ENCODE measurements at places on chromosomes 1 and 21.
A peak's percentile ranks its signal among the peaks of the same experiment; 100 is the strongest.

DNA sequence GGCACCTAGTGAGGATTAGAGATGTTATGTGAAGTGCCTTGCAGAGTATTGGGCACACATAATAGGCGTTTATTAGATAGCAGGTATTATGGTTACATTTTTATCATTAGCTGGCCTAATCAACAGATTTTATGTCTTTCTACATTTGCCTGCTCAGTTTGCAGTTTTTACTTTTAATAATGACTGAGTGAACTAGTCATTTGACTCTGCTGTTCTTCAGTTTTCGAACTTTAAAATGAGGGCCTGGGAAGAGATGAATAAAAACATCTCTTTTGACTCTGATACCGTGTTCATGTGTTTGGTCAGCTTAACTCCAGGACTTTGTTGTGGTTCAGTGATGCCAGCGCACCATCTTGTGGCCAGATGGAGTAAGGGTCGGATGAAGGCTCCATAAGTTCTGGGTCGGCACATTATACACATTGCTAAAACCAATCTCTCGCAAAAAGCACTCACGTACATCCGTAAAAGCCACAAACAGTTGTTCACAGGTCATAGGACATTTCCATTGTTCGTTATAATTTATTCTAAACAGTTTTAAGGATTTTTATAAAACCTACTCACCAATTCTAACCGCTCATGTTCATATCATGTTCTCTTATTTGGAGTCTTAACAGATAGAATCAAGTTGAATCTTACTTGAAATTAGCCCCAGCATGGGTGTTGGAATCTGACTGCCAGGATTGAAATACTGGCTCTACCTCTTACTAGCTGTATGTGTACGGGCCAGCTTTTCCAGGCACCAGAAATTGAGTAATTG lies 78.4 kb upstream of the GPR88 start:
- DNase-seq, result peak; percentile 88

GRCh38 chr1:64162151-64162550 lies 41.3 kb upstream of the UBE2U start:
- DNase-seq, result no peak

GRCh38 chr1:110309767-110310166 lies 29.4 kb upstream of the RBM15 start:
- no peak for DNase-seq

DNA sequence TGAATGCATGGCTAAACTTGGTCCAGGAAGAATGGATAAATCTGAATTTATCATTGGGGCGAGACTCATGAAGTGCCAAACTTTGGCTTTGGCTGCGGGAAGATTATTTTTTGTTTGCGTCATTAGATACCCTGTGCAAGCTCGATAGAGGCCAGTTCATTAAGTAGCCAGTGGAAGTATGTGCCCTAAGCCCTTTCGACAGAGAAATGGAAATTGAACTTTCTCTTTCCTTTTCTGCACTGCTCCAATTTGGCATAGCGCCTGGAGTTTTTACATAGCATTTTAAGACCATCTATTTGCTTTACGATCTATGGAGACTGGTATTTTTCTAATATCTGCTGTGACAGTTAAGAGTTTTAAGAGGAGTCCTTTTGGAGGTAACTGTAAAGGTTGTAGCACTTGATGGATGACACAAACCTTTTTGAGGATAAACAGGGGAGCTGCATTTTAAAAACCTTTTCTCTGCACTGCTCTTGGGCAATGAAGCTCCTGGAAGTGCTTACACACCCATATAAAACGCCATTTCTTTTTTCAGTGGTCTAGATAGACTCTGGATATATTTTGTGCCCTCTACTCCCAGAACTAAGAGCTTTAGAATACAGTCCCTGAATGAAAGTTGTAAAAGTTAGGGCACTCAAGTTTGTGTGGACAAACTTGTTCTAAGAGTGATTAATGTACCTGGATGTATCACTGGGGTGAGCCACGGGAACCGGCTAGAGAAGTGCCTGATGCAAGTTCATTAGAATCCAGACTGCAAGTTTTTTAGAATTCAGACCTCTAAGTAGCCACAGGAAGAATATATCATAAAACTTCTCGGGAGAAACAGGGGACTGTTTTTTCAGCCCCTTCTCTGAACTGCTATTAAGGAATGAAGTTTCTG lies 41.3 kb upstream of the CFHR3 start:
- no peak for DNase-seq

GRCh38 chr1:208221291-208221622 lies 22.9 kb downstream of the PLXNA2 start:
- no peak for DNase-seq

DNA sequence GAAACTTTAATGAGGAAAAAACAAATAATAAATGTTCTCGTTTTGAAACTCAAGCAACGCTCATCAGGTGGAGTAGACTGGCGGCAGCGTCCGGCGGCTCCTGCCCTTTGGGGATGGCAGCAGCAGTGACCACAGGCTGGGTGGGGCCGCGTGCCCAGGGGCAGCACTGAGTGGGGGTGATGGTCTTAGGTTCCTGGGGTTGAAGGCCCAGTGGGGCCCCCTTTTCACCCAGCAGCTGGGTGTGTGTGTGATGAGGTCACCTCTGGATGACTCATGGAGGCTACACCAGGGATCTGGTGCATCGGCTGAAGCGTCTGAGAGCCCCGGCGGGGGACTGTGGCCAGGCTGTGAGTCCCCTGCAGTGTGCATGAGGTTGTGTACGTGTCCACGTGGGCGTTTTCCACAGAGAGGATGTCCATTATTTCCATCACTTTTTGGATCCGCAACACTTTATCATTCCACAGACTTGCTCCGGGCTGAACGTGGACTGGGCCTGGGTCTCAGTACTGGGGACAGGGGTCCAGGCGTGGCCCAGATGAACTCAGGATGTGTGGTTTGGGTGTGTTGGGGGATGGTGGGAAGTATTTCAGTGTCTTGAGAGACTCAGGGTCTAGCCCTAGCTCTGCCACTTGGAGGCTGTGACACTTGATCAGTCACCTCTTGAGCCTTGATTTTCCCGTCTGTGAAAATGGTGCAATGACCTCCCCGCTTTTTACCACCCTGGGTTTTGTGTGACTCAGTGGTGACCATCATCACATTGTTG lies 25.6 kb downstream of the LDLRAP1 start:
- peak; percentile 77 for DNase-seq

DNA sequence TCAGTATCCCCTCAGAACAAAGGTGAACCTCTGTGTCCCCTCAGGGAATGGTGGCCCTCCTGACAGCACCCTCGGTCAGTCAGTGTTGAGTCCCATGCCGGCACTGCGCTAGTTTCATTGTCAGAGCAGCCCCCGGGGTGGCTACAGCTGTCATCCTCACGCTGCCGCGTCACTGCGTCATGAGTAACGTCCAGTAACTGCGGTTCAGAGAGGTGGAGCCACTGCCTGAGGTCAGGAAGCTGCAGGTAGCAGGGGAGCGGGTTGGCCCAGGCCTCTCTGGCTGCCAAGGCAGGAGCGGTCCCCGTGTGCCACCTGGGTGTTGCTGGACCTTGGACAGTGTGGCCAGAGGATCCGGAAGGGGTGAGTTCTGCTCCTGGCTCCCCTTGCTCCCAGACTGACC lies 20.2 kb upstream of the WNT4 start:
- DNase-seq, result no peak
